Fibroblast of skin of scalp (primary cell): ENCODE measurements at places on chromosomes 7 and 10.

GRCh38 chr10:23150091-23150490 lies 42.0 kb upstream of the PTF1A start:
- DNase-seq, result no peak

GRCh38 chr7:55158541-55159382 lies 139.9 kb downstream of the EGFR start:
- peak; percentile 36 for DNase-seq

DNA sequence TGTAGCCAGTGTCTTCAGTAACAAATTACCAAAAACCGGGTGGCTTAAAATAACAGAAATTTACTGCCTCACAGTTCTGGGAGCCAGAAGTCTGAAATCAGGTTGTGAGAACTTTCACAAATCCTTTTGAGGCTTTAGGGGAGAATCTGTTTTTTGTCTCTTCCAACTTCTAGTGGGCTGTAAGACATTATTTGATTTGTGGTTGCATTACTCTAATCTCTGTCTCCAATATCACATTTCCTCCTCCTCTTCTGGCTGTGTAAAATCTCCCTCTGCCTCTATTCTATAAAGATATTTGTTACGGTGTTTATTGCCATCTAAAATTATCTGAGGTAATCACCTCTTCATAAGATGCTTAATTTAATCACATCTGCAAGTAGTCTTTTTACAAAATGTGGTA lies 1039.6 kb upstream of the LRRN3 start:
- DNase-seq, result no peak

GRCh38 chr10:128437786-128438345 lies 311.6 kb upstream of the MKI67 start:
- no peak for DNase-seq

DNA sequence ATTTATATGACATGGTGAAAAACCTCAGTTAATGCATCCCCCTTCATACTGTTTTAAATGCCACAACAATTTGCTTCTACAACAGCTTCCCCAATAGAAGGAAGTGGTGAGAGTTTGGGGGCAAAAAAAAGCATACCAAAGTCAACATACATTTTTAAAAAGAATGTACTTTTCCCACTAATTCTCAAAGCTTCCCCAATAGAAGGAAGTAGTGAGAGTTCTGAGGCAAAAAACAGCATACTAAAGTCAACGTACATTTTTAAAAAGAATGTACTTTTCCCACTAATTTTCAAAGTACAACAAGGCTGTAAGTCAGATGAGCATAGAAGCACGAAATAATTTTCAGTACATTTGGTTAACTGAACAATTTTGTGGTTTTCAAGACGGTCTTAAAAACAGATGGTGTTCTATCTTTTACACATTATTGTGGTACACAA lies 24.0 kb downstream of the WASL start:
- DNase-seq, result peak; percentile 81

DNA sequence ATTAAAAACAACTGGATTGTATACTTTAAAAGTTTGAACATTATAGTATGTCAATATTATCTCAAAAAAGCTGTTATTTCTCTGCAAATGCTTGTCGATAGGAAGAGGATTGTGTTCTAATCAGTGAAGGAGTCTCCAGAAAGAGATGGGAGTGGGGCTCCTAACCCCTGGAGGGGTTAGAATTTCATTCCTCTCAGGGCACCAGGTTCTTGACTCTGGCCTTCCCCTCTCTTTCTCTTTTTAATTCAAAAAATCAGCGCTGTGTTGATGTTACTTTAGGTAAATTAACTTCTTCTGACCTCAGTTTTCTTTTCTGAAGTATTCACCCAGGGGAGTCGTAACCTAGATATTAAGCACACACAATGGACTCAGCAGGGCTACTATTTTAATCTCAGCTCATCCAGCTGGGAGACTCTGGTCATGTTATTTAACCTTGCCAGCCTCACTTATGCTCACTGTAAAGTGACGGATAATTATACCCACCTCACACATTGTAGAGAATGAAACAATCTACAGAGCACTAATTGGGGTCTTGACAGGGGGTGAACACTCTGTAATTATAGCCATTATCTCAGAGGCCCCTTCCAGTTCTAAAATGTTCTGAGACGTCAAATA lies 59.4 kb downstream of the GCC1 start:
- no peak for DNase-seq

- peak; percentile 4 for DNase-seq
Observed at GRCh38 chr7:69062020-69062765, 536.1 kb upstream of the AUTS2 start.

DNA sequence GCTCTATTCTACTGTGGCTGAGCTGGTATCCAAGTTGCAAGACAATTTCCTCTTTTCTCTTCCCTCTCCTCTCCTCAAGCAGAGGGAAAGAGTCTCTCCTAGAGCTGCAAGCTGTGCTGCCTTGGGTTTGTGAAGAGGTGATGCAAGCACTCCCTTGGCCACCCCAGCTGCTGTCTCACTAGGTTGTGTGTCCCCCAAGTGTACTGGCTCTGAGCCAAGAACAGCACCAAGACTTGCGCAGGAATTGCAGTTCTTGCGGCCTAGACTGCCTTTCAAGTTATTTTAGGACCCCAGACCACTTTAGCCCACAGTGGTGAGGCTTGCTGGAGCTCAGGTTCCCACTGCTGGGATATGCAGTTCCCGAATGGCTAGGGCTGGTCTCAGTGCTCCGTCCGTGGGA lies 411.6 kb downstream of the DPP6 start:
- DNase-seq, result no peak
